ENCODE measurements at places on chromosomes 11 and 22.
A peak's percentile ranks its signal among the peaks of the same experiment; 100 is the strongest.

GRCh38 chr22:47997052-47997590 is 1234.7 kb downstream of the TBC1D22A start:
- no peak for DNase-seq

- no peak for DNase-seq
Measured at GRCh38 chr22:43101306-43101705, 9.2 kb upstream of the BIK start.

GRCh38 chr11:129425214-129425613 is 49.6 kb downstream of the BARX2 start:
- DNase-seq = no peak

DNA sequence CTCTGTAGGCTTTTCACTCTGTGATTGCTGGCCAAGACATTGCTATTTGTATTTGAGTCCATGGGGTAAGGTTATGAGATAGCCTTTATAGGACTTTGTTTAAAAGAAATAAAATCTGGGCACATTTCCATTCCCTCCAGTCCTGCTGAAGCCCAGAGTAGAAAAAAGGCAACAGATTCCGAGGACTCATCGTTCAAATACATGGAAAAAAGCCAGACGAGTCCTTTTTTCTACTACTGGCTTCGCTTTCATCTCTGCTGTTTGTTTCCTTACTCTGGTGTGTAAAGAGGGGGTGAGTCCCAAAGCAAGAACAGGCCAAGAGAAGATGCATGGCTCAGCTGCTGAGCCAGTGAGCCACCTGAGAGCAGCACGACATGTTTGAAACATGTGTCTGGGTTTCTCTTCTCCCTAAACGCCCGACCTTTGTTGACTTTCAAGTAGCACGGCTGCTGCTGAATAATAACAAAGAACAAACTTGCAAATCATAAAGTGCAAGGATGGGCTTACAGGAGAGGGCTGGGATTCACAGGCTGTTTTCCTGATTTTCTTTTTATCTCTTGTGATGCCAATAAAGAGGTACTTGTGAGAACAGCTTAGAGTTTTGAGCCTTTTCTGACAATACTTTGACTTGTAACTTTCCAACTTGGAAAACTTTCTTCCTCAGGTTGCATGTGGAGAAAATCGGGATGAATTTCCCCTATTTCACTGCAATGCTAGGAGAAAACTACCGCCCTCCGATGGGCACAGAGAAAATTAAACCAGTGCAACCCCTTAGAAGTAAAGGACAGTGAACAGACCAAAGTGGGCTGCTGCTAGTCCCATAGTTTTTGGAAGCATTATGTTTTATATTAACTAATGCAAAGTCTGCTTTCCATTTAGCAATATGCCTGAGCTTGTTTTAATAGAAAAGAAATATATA is 195.2 kb upstream of the RAG2 start:
- DNase-seq = peak; percentile 4

DNA sequence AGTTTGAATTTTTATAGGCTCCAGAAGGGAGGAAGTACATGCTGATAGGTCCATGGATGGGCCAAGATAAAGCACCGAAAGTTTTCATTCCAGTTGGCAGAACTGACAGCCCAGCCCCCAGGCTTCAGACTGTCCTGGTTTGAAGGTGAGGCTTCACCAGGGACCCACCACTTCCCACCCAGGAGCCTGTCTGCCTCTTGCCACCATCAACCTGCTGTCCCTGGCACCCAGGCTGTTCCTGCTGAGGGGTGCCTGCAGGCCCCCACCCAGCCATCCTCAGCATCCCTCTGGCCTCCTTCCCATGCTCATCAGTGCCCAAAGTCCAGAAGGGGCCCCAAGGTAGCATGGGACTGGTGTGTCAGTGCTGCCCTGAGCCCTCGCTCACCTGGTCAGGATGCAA is 463.9 kb downstream of the NELL1 start:
- DNase-seq = no peak

DNA sequence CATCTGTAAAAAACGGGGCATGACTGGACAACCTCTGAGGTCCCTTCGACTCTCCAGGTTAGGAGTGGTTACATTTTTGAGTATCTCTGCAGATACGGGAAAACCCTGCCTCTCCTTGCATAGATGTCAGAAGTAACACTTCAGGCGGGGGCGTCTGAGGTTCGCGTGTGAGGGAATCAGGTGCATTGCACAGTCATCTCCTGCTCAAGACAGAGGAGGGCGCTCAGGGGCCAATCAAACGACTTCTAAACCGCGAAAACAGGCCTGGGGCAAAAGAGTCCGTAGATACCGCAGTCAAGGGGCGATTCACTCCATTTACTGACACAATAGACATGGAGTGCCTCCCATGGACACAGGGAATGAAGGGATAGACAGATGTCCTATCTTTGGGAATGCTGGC is 31.7 kb downstream of the KIRREL3 start:
- no peak for DNase-seq

GRCh38 chr11:115911613-115912346 is 407.6 kb upstream of the CADM1 start:
- peak; percentile 41 for DNase-seq

DNA sequence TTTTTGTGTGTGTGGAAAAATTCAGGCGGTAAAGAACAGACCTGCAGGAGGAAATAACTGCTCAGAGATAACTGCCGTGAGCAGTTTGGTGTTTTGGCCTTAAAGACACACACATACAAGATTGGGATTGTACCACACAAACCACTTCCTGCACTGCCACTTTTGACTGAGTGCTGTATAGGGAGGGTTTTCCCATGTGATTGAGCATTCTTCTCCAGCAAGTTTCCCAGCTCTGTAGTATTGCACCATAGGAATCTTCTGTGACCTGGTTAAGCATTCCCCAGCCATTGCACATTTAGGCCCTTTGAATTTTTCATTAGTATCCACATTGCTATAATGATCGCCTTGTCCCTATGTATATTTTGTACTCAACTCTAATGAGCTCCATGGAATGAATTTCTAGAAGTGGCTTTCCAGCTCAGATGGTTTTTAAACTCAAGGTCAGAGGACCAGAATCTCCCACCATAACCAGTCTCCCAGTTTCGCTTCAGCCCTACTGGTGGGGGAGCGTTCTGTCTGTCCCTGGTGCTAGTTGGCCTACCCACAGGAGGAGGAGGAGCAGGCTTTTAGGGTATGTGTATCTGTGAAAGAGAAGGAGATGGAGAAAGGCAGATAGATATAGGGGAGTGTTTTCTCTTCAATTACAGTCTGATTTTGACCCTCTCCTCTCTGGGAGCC is 9.3 kb downstream of the CD82 start:
- DNase-seq = no peak

GRCh38 chr11:118975771-118976709 is 4.5 kb downstream of the FOXR1 start:
- peak; percentile 96 for DNase-seq

DNA sequence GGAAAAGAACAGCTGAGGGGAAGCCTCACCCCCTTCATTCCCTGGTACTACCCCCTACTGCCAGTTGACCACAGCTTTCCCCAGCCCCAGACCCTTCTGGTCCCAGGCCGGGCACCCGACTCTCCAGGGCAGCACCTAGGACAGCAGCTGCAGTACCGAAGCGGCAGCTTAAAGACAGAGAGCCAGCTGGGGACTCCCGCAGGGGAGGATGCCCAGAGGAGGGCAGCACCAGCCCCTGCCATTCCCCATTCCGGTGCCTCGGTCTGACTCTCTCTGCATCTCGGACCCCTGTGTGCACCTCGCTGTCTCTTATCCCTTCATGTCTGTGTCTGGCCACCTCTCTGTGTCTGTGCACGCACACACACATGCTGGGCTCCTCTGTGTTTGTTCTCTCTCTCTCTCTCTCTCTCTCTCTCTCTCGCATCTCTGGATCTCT is 9.4 kb downstream of the IGSF9B start:
- peak; percentile 82 for DNase-seq

- no peak for DNase-seq
Measured at GRCh38 chr22:25146307-25146706, 53.4 kb upstream of the CRYBB3 start.

DNA sequence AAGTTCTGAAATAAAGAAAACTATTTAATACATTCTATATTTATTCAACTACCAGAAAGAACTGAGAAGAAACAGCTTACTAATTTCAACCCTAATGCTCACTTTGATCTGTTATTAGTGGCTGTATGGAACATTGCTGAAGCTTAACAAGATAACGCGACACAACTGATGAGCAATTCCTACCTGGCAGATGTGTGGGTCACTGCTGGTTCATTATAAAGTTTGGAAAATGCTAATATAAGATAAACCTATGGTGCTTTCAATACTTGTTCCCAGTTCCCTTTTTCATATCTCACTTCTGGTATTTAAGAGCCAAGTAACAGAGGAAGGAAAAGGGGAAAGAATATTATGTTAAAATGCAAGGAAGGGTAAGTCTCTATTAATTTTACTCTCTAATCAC is 10.5 kb downstream of the CTSC start:
- no peak for DNase-seq

GRCh38 chr11:47987310-47987709 is 7.0 kb downstream of the PTPRJ start:
- DNase-seq = no peak

DNA sequence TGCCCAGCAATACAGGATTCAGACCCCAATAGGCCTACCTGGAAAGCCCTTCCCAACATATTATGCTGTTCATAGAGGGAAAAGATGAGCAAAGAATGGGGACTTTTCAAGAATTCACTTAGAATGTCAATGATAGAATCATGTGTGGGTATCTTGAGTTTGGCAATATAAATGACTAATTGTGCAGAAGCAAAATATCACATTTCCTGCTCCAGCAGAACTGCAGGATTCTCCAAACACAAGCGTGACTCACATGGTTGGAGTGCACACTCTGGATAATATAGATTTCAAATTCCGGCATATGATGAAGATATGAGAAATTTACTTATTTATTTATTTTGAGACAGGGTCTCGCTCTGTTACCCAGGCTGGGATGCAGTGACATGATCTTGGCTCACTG is 12.5 kb upstream of the APOL5 start:
- no peak for DNase-seq

DNA sequence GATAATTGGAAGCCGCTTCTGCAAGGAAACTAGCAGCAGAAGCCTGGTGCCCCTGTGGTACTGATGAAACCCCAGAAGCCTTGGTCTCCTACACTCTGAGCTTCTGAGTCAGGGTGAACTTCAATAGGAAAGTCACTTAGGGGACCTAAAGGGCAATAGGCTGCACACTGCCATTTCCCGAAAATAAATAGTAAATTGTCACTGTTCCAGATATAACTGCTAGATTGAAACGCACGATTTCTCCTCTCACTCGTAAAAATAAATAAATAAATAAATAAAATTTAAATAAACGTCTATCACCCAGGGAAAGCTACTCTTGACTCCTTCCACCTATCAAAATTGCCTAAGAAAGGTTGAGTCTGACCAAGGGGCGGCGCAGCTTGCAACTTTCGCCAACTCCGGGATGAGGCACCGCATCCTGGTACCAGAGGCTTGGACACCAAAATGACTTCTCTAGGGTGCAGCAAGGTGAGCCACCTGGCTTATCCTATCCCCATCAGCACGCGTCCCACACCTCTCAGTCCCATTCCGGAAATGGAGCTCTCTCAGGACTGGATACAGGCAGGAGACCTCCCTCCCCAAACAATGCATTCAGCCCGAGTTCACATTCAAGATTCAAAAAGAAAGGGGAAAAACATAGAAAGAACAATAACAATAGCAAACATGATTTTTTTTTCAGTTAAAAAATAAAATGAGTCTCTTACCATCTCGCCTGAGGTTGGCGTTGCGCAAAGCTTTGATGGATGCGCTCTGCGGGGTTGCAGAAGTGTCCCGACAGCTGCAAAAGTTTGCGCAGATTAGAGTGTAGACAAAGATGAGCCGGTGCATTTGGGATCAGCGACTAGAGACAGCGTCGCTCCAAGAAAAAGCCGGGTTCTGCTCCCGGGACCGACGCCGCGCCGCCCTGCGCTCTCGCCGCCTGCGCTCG is 583 bp downstream of the PDGFD start:
- DNase-seq = no peak

- no peak for DNase-seq
Measured at GRCh38 chr22:22111267-22111751, 128.7 kb upstream of the TOP3B start.

- DNase-seq = no peak
Measured at GRCh38 chr11:21494946-21495345, 697.9 kb upstream of the ANO5 start.

GRCh38 chr11:60926500-60926899 is 2.2 kb downstream of the TMEM132A start:
- DNase-seq = no peak
